ENCODE measurements at places on chromosomes 2 and 18.

DNA sequence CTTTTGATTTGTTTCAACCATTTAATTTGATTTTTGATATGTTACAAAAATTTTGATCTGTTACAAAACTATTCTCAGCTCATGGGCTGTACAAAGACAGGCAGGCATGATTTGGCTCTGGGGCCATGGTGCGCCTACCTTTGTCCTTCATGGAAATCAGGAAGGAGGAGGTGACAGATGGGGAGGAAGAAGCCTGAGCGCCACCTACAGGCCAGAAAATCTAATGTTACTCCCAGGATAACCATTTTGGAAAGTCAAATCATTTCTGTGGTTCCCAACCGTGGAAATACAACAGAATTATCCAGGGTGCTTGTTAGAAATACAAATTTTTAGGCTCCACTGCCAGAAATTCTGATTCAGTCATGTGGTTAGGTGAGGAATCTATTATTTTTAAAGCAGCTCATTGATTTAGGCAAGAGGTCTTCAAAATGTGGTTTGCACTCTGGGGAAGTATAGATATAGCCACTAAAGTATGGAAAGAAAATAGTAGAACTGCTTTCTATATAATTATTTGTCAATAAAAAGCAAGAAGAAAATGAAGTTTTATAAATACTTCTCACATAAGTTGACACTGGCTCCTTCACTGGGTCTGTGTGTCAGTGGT lies 93.9 kb downstream of the EVA1A start:
- DNase-seq: no peak

DNA sequence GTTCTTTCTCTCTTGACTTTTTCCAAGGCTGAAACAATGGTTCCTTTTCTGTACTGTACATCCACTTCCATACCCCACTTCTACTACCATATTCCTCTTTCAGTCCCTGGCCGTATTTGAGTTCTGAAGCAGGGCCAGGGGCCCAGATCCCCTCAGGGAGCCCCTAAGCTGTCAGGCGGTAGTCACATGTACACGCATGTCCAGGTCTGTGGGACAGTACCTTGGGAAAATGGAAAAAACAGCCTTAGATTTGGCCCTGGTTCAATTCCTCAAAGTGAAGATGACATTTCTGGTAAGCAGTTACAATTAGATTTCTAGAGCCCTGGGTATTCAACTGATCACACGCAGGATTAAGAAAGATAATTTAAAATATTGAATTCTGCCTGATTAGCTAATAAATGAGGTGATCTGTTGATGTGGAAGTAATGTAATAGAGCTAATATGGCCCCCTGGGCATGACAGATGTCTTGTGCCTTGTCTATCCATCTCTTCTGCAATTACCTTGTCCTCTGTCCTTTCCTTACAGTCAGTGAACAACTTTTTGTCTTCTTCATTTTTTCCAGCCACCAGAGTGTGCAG lies 44.4 kb downstream of the MRPL33 start:
- DNase-seq: no peak

DNA sequence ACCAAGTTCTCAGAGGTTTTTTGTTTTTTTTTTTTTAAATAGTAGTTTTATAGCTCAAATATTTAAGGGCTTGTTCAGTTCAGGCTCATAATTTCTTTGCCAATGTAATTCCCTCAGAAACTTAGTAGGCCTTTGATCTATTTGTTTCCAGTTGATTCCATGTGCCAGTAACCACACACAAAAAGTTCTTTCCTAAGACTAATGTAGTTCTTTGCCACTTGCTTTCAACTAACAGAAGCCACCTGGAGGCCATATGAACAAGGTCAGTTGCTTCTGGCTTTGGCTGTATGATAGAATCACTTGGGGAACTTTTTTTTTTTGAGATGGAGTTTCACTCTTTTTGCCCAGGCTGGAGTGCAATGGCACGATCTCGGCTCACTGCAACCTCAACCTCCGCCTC lies 100.7 kb downstream of the DTNB start:
- no peak for DNase-seq

DNA sequence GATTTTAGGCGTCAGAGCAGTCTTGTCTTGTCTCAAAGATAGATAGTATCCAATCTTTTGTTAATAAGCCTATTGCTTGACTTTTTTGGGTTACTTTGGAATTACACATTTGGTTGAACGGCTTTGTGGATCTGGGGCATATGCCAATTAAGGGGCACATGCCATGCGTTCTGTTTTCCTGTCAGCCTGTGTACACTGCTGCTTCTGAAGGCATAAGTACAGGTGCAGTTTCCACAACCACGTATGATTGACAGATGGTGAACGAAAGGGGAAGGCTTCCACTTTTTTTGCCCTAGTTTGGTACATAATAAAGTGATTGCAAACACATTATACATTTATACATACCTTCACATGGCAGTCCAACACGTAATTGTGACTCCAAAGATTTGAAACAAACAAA lies 102.3 kb downstream of the RAPH1 start:
- DNase-seq: no peak

DNA sequence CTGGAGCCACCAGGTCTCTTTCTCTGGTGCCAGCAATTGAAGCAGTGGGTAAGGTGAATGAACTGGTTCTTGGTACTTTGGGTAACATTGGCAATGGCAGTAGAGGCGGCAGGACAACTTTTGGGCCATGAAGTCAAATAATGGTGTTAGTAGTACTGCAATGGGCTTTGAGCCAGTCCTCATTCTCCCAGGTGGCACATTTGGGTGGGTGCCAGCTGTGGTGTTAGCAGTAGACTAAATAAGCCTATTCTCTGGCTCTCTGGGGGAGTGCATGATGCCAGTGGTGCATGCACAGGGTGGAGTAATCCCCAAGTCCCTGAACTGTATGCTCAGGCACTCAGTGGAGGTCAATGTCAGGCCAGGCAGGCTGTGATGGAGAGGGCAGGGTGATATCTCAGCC lies 120.2 kb upstream of the LRRTM4 start:
- DNase-seq: no peak

- no peak for DNase-seq
Observed at GRCh38 chr18:10950876-10951630, 198.3 kb downstream of the PIEZO2 start.

- DNase-seq: no peak
Observed at GRCh38 chr2:54560146-54560881, 104.2 kb downstream of the SPTBN1 start.

DNA sequence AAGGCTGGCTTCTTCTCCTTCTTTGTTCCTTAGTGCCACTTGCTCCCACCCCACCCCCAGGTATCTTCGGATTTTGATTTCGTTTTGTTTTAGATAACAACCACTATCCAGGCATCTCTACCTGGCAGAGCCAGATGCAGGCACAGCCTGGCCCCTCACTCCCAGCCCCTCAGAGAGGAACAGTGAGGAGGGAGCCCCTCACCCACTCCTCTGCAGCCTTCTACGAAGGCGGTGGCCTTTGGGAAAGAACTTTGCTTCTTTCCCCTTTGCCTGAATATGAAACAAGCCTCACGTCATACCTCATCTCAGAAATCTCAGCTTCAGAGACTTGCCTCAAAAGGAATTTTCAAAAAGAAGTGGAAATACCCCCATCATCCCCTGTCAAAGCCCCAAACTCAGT lies 6.3 kb upstream of the CYP26B1 start:
- DNase-seq: no peak

- DNase-seq: no peak
Observed at GRCh38 chr2:240355001-240355891, 80.2 kb upstream of the GPC1 start.

DNA sequence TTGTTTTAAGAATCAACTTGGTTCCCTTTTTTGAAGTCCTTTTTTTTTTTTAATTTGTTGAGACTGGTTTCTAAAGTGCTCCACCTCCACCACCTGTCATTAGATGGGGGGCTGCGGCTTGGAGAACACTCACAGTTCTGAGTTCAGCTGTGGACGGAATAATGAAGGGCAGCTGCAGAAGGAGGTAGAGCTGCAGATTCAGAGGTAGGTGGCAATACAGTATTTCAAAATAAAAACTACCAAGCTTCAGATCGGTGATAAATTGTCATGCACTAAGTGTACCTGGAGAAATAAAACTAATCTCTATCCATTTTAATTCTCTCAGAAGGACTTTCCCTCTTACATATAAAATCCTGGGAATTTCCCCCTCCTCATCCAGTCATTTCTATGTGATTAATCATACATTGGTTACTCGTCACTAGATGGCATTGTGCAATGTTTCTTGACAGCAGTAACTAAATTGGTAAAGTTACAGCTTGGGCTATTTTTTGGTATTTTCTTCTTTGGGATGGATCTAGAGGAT lies 81.1 kb upstream of the SLC39A10 start:
- DNase-seq: no peak

DNA sequence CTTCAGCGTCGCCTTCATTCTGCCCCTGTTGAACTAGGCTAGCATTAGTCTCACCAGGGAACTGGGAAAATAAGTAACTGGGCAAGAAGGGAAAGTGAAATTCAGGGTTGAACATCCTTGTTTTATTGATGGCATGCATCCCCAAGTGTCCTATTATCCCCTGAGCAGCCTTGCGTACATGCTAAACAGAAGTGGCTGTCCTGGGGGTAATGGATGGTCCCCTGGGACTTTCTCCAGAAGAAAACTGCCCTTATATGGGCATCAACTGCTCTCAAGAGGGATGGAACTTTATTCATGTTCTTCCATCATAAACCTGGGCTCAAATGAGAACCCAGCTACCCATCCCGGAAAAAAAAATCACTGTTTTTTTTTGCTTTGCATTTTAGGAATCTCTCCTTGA lies 11.8 kb upstream of the SMIM21 start:
- DNase-seq: no peak
